ENCODE measurements at places on chromosomes 6 and 20.

- no peak for DNase-seq
These were observed 89.7 kb downstream of the SMPDL3A start for GRCh38 chr6:122878796-122879195.

GRCh38 chr20:49790077-49790798 lies 22.4 kb upstream of the SLC9A8 start:
- DNase-seq, result no peak

GRCh38 chr6:75284632-75285282 lies at the start of gene TMEM30A:
Gene TMEM30A (minus strand): TSS chr6:75284792. CDS start chr6:75284638, 154 bp downstream.
- peak; percentile 91 for DNase-seq

DNA sequence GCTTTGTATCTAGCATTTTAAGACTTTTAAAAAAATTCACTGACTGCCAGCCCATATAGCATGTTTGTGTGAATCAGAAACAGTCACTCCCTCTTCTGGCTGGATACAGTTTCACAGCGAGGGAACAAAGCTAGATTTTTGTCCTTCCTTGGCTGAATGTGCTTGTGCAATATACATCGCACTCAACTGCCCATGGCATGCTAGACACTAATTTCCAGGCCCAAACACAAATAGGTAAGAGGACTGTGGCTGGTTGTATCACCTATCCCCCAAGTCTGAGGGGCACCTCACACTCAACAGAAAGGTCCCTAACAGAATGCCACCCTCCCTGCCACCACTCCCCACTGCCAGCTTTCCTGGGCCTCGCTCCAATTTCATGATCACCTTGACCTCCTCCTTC lies 16.2 kb upstream of the BLCAP start:
- no peak for DNase-seq

GRCh38 chr20:17714597-17714996 lies 14.8 kb downstream of the BANF2 start:
- no peak for DNase-seq

- DNase-seq, result no peak
These were observed 62.0 kb downstream of the CRYBG1 start for GRCh38 chr6:106422534-106422933.

DNA sequence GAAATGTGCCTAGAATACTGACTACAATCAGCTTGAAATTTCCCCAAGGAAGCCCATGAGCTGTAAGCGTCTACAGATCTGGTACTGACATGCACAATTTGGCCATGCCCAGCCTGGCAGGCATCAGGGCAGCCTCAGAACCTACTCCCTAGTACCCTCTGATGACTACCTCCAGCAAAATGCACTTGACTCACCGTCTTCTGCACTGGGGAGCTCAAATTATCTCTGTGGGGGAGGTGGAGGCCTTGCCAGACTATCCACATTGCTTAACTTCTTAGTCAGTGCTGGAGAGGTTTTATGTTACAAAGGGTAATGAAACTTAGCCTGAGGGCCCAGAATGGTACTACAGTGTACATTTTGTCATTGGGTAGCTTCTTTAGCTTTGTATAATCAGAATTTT lies 126.0 kb upstream of the ADGRF1 start:
- no peak for DNase-seq

DNA sequence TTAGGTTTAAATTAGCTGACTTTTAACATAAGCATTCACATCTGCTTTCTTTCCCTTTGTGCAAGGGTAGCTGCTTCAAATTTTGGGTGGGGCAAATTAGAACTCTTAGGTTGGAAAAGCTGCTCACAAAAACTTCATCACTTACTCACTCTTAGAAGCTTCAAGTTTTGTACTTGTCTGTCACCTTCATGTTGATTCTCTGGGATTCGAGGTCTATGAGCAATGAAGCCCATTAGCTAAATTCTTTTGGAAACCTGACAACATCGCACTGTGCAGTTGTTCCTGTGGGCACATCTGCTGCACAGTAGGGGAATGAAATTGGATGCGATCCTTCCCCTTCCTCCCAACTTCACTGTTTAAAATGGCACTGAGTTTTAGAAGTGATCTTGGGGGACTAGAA lies 156.1 kb downstream of the UBE3D start:
- DNase-seq, result no peak

GRCh38 chr20:7924692-7925091 lies 15.6 kb downstream of the HAO1 start:
- DNase-seq, result no peak

DNA sequence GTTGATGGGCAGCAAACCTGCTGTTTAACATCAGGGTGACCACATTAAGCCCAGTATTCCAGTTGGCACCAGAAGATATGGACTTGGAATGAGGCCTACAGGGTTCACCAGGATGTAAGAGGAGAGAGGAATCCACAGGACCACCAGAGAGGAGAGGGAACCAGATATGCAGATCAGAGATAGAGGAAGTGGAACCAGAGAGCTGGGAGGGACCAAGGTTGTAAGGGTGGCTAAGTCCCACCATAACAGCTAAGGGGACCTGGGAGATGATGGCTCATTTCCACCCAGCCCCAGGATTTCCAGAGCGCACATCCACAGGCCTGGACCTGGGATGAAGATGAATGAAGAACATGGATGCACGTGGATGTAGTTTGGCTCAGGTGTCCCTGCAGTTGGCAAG lies 11.1 kb downstream of the BTN2A1 start:
- no peak for DNase-seq

GRCh38 chr20:57902473-57902872 lies 192.7 kb upstream of the PMEPA1 start:
- no peak for DNase-seq

- no peak for DNase-seq
These were observed 115.2 kb upstream of the NRN1 start for GRCh38 chr6:6121943-6122342.

GRCh38 chr20:24915440-24915839 lies 33.6 kb upstream of the CST7 start:
- no peak for DNase-seq

- DNase-seq, result no peak
These were observed 104.4 kb upstream of the BMP2 start for GRCh38 chr20:6663104-6663503.

GRCh38 chr6:85468326-85468725 lies 18.4 kb downstream of the NT5E start:
- no peak for DNase-seq

- no peak for DNase-seq
These were observed 251.6 kb downstream of the HACE1 start for GRCh38 chr6:104608101-104608500.

GRCh38 chr20:9460518-9460917 lies 53.9 kb upstream of the LAMP5 start:
- no peak for DNase-seq

- DNase-seq, result no peak
These were observed 339.0 kb downstream of the SYNE1 start for GRCh38 chr6:152298055-152298647.

DNA sequence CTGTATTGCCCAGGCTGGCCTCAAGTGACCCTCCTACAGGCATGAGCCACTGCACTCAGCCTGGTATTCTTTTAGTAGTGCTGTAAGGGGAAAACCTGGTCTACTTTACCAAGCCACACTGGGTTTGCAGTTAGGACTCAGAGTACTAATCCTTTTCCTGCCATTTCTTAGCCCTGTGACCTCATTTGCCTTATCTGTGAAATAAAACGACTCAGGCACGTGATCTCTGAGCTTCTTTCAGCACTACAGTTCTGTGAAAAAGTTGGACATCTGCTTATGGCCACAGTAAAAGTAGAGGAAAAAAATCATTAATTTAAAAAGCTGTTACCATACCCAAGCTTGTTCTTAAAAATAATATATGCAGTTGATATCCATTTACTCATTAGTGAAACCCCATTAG lies 1007.5 kb downstream of the KIF16B start:
- no peak for DNase-seq

GRCh38 chr20:10985536-10985935 lies 311.7 kb upstream of the JAG1 start:
- no peak for DNase-seq

DNA sequence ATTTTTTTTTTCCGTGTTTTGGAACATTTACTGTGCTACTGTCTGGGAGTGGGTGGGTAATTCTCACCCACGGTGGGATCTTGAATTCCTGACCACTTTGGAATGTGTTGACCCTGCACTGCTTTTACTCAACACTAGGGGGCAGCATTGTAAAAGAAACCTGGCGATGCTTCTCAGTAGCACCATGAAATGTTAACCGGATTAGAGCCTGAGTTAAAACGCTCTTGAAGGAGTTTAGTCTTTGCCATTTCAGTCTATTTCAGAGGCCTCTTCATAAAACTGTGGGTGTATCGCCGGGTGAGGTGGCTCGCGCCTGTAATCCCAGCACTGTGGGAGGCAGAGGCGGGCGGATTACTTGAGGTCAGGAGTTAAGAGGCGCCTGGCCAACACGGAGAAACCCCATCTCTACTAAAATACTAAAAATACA lies 114.4 kb upstream of the PRND start:
- peak; percentile 19 for DNase-seq
